ENCODE measurements at places on chromosomes 6 and 20. TPM values are rescaled to one million over a fixed set of nuclear protein-coding genes. Genes with fewer than 3 reads are reported as not detected.

The DDX43 gene
- total RNA-seq: not detected

The HFE gene
- total RNA-seq: 8.8 TPM

The BMP7 gene
- 0.72 TPM for total RNA-seq

The PAX1 gene
- total RNA-seq: 0.05 TPM
